ENCODE measurements at places on chromosomes 7 and 10.

GRCh38 chr7:98930921-98931320 lies 52.6 kb downstream of the TRRAP start:
- DNase-seq = no peak

DNA sequence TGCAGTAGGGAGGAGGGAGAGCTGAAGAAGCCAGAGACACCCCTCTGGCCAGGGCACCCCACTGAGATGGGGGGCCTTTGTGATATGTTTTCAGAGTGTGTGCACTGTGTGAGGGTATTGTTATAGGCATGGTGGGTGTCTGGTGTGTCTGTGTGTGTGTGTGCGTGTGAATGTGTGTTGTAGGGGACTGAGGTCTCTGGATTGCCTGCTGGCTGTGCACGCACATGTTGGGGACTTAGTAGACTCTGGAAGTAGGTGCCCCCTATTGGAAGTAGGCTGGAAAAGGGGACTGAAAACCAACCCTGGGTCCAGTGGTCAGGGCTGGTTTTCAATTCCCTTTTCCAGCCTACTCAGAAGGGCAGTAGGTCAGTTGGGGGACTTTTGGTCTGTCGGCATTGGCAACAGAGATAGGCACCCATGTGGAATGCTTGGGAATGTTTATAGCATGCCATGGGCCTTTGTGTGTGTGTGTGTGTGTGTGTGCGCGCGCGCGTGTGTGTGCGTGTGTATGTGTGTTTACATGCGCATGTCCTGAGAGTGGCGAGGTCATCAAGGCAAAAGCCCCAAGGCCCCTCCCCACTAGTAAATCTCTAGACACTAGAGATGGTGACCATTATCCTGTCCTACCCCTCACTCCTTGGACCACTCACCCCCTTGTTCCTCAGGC lies 78.8 kb downstream of the HIF1AN start:
- DNase-seq = no peak

GRCh38 chr7:124462249-124462648 lies 303.3 kb downstream of the GPR37 start:
- DNase-seq = no peak

DNA sequence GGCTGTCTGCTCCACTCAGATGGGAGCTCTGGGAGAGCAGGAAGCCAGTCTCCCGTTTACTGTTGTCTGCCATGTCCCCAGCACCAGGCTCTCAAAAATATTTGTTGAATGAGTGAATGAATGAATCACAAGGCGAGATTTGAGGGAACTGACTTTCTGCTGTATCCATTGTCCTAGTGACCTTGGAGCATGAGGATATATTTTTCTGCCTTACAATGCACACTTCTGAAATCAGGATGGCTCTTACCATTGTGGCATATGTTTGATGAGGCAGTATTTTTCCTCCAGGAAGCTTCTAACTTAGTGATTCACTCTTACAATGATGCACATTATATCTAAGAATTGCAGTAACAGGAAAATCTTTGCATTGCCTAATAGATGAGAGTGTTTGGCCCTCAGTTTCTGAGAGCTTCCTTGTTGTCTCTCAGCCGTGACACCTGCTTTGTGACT lies 136.4 kb downstream of the RPS24 start:
- DNase-seq = no peak

All from stimulated activated CD8-positive, alpha-beta memory T cell treated with anti-CD3 and anti-CD28 coated beads, Interleukin-4, amount 100 ng/mL, for 24 hours (primary cell).